ENCODE measurements at places on chromosomes 6 and 20.

- no peak for ATAC-seq
These were observed 88.2 kb downstream of the COL12A1 start for GRCh38 chr6:75117701-75118100.

- no peak for ATAC-seq
These were observed 699.0 kb upstream of the CITED2 start for GRCh38 chr6:140073456-140073855.

DNA sequence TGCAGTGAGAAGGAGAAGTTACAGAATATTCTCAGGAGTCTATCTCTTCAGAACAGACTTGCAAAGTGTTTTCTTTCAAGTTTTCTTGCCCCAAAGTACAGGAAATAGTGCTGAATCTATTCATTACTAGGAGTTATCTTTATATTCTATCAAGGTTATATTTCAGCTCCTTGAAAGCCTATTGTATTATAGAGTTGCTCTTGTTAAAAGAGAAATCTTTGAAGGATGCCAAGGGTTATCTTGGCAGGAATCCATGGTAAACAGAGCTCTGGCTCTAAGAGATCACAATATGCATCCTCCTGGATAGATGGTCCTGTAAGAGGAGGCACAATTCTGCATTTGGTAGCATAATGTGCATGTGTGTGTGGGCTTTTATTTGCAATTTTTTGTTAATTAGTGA is 21.2 kb upstream of the SNRPB2 start:
- no peak for ATAC-seq

- peak; percentile 99 for ATAC-seq
These were observed 14.9 kb downstream of the SYCP2L start for GRCh38 chr6:10901770-10902169.

GRCh38 chr6:105398859-105399258 is 4.0 kb downstream of the PREP start:
- no peak for ATAC-seq

GRCh38 chr6:25035512-25036435 is 100.0 kb upstream of the RIPOR2 start:
- ATAC-seq, result peak; percentile 65

- ATAC-seq, result peak; percentile 59
These were observed 54.5 kb downstream of the DZANK1 start for GRCh38 chr20:18412221-18412901.

- ATAC-seq, result no peak
These were observed 22.2 kb downstream of the SAMHD1 start for GRCh38 chr20:36929290-36929689.

GRCh38 chr6:160883999-160884398 is 107.6 kb upstream of the MAP3K4 start:
- no peak for ATAC-seq

DNA sequence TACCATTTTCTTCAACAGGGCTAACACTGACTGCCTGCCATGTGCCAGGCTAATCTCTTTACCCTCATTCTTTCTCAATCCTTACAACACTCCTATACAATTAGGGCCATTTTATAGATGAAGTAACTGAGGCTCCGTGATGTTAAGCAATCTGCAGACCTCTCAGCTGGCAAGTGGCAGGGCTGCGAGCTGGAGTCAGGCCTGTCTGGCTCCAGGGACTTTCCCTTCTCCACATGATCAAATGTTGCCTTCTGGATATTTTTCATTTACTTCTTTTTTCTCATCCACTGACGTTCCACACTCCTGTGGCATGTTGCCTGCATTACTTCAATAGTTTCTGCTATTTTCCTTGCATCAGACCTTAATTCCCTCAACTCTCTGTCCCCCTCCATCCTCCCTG is 55.2 kb upstream of the TAGAP start:
- no peak for ATAC-seq

DNA sequence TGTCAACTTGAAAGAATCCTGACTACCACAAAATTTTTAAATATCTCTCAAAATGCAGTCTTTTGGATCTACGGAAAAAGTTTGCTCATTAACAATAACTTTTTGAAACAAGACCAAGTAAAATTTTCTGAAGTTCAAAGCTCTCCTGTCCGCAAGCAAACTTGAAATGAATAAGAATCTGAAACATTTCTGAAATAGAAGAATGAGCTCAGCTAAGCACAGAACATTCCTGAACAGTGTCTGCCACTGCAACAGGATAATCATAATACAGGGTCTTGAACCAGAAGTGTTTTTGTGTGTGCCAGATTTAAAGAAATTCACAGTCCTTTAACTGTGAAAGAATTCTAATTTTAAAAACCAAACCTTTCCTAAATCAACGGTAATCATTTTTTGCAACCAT is 49.1 kb upstream of the TASP1 start:
- ATAC-seq, result no peak

GRCh38 chr20:32476684-32477593 is 108.2 kb downstream of the NOL4L start:
- no peak for ATAC-seq

GRCh38 chr6:41072836-41073202 is at the start of gene NFYA:
Gene NFYA (plus strand): TSS chr6:41072974. CDS start chr6:41079090, 6,116 bp downstream.
- peak; percentile 89 for ATAC-seq

DNA sequence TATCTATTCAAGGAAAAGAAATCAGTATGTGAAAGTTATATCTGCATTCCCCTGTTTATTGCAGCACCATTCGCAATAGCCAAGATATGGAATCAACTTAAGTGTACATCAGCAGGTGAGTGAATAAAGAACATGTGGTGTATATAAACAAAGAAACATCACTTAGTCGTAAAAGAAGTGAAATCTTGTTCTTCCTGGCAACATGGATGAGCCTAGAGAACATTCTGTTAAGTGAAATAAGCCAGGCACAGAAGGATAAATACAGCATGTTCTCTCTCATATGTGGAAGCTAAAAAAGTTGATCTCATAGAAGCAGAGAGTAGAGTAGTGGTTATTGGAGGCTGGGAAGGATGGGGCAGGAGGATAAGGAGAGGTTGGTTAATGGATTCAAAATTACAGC is 287.9 kb upstream of the FERMT1 start:
- no peak for ATAC-seq

DNA sequence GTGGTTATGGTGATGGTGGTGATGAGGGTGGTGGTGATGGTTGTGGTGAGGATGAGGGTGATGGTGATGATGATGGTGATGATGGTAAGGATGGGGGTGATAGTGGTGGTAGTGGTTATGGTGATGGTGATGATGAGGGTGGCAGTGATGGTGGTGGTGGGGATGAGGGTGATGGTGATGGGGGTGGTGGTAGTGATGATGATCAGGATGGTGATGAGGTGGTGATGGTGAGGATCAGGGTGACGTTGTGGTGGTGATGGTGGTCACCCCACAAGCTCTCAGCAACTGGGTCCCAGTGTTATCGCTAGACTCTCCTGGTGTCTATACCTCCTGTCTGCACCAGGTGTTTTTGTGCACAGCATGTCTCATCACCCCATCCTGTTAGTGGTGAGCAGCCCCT is 85.0 kb downstream of the TMEM242 start:
- ATAC-seq, result no peak

GRCh38 chr20:44936510-44936909 is 23.7 kb downstream of the TOMM34 start:
- no peak for ATAC-seq

- ATAC-seq, result no peak
These were observed 27.2 kb upstream of the EFHC1 start for GRCh38 chr6:52392944-52393343.

DNA sequence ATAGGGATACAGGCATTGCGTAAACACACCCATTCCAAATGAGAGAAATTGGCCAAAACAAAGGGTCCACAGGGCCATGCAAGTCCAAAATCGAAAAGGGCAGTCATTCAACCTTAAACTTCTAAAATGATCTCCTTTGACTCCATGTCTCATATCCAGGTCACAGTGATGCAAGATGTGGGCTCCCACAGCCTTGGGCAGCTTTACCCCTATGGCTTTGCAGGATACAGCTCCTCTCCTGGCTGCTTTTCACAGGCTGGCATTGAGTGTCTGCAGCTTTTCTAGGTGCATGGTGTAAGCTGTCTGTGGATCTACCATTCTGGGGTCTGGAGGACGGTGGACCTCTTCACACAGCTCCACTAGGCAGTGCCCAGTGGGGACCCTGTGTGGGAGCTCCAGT is 744.5 kb downstream of the QKI start:
- no peak for ATAC-seq

- ATAC-seq, result no peak
These were observed 80.7 kb downstream of the KIZ start for GRCh38 chr20:21206584-21206983.

DNA sequence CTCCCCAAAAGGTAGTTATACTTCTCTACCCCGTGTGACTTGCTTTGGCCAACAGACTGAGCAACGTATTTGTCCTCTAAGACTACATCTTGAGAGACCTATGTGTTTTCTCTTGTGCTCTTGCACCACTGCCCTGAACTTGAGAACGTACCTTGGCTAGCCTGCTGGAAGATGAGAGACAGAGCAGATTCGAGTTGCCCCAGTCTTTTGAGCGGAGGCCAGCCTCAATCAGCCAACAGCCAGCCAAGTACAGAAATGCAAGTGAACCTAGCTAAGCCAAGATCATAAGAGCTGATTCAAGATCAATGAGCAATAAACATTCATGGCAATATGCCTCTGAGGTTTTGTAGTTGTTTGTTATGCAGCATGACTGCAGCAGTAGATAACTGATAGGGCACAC is 98.4 kb downstream of the PAK5 start:
- ATAC-seq, result no peak

GRCh38 chr20:64065974-64066343 is 3.0 kb downstream of the TCEA2 start:
- peak; percentile 75 for ATAC-seq

- no peak for ATAC-seq
These were observed 94.7 kb downstream of the HUS1B start for GRCh38 chr6:562052-562676.

GRCh38 chr6:52417675-52418111 is 2.4 kb upstream of the EFHC1 start:
- ATAC-seq, result no peak

DNA sequence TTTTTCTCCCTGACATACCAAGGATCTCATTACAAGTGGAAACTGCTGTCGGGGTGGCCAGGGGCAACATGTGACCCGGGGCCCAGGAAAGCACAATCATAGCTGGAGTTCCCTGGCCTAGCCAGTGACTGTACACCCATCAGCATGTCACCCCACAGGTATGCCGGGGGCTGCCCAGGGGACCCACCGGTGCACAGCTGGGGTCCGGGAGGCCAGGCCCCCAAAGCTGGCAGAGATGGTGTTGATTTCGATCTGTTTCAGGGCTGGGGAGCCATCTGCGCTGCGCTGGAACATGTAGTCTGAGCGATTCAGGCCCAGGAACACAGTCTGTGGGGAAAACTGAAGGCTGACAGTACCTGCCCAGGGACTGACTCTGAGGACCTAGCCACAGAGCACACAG is 13.3 kb downstream of the GSS start:
- ATAC-seq, result no peak

- ATAC-seq, result no peak
These were observed 153.1 kb upstream of the RPS6KA2 start for GRCh38 chr6:166779963-166780683.

DNA sequence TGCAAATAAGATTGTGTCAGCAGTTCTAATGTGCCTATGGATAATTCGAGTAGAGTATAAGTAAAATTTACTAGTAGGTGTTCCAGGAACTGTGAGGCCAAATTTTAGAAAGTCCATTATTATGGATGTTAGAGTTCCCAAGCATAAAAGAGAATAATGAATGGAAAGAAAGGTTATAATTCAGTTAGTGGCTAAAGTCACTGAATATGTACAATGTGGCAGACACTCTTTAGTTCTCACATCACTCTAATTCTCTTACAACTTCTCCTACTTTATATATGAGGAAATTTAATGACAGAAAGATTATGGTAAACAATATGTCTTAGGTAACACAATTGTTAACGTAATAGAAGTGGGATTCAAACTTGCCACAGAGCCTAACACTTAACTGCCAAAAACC is 75.3 kb downstream of the EYS start:
- ATAC-seq, result no peak

- no peak for ATAC-seq
These were observed 27.8 kb upstream of the SMIM28 start for GRCh38 chr6:138349891-138350290.
